ENCODE measurements at places on chromosomes 7 and 10. TPM values are rescaled to one million over a fixed set of nuclear protein-coding genes. Genes with fewer than 3 reads are reported as not detected.

The LAMB4 gene
- not detected for polyA plus RNA-seq

The HTR5A gene
- not detected for polyA plus RNA-seq

The NRG3 gene
- not detected for polyA plus RNA-seq

The TRRAP gene
- 5.6 TPM for polyA plus RNA-seq

The NXPH1 gene
- polyA plus RNA-seq, result not detected

The PIK3AP1 gene
- polyA plus RNA-seq, result 92.4 TPM

The VIPR2 gene
- polyA plus RNA-seq, result not detected

The FAM25A gene
- polyA plus RNA-seq, result not detected

The GNG11 gene
- 2.2 TPM for polyA plus RNA-seq

The GLI3 gene
- polyA plus RNA-seq, result not detected

The MSMB gene
- not detected for polyA plus RNA-seq

The OR2A42 gene
- 0.32 TPM for polyA plus RNA-seq

The LRGUK gene
- polyA plus RNA-seq, result not detected

The GLRX3 gene
- polyA plus RNA-seq, result 204 TPM

The UTF1 gene
- not detected for polyA plus RNA-seq

The CPVL gene
- not detected for polyA plus RNA-seq

The AIFM2 gene
- 30.8 TPM for polyA plus RNA-seq

The UNCX gene
- polyA plus RNA-seq, result not detected

The ANKRD16 gene
- polyA plus RNA-seq, result 0.56 TPM

The CDC14C gene
- not detected for polyA plus RNA-seq
